ENCODE measurements at places on chromosomes 2 and 18.

- DNase-seq = no peak
Measured at GRCh38 chr2:207327513-207327912, 161.8 kb upstream of the KLF7 start.

DNA sequence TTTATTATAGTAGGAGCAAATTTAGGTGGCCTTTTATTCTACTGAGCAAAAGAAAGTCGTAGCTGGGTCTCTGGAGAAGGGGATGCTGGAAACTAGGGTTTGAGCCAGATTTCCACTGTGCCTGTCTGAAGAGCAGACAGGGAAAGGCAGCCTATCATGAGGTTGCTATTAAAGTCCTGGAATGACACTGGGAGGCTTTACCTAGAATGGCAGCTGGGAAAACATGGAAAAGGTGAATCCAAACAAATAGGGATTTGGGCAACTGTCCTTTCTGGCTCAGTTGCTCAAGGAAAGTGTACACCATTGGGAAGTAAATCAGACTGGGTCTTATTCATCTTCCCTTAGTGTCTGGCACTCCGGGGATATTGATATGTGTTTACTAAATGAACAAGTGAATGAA, 154.6 kb downstream of the MTX2 start:
- no peak for DNase-seq

DNA sequence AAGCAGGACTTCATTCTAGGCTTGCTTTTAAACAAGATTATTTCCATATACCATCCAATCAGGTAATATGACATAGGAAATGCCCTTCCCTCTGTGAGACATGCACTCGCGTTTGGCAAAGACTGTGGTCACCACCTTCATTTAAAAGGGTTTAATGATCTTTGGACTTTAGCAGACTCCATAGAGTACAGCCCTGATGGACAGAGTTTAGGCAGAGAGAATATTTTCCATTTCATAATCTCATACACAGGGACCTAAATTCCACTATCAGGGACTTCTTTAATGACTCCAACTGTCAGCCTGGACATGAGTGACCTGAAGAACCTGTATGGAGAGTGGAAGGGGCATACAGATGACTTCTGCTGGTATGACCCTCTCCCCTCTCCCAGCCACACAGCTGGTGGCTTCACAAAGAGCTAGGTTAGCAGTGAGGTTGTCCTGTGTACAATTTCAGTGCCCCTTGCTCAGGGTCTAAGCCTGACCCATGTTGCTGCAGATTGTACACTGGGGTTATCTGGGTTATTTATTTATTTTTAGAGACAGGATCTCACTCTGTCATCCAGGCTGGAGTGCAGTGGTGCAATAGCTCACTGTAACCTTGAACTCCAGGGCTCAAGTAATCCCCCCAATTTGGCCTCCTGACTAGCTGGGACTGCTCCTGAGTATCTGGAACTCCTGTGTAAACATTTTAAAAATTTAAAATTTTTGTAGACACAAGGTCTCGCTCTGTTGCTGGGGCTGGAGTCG, 59.2 kb downstream of the PTPRM start:
- no peak for DNase-seq

DNA sequence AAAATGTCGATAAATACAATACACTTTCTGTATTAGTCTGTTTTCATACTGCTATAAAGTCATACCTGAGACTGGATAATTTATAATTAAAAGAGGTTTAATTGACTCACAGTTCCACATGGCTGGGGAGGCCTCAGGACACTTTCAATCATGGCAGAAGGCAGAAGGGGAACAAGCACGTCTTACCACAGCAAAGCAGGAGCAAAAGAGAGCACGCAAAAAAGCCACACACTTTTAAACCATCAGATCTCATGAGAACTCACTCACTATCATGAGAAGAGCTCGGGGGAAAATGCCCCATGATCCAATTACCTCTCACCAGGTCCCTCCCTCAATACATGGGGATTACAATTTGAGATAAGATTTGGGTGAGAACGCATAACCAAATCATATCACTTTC, 256.7 kb downstream of the ANAPC1 start:
- no peak for DNase-seq

DNA sequence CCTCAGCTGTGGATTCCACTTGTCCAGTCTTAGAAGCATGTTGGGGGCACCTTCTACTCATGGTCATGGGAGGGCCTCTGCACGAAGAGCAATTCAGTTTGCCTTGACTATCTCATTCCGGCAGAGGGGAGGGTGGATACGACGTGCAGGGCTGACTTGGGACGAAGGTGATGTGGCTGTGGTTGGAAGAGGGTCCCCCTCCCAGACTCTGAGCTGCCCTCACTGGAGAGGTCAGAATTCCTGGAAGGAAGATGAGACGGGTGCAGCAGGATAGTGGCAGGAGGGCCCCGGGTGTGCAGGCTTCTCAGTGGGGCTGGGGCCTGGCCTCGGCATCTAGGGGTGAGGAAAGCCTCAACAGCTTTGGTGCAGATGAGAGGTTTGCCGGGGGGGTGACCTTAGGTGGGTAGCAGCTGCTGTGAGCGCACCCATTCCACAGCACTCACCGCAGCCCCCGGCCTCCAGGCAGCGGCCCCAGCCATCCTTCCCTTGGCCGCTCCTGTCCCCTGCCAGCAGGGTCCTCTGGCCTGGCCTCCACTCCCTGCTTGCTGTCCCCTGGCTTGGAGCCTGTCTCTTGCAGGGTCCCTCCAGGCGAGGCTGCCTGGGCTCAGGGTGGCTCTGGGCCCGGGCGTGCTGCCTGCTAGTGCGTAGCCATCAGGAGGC, 3.2 kb downstream of the RNPEPL1 start:
- no peak for DNase-seq

DNA sequence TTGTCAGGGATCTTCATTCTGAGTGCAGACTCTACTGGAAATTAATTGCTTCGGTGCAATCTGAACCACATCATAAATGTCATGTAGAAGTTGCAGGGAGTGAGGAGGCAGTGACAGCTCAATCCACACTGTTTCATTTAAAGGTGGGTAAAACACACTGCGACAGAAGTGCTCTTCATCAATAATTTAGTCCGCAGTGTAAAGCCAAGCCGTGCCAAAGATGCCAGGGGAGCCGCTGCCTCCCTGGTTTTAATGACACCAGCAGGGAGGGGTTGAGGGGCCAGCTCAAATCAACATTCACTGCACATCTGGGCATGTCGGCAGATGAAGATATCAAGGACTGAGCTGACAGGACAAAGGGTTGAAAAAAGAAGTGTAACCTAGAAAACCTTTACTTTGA, 305.7 kb upstream of the VRK2 start:
- DNase-seq = no peak

- no peak for DNase-seq
Measured at GRCh38 chr2:108377815-108378630, at the start of gene SULT1C4. Gene SULT1C4 (plus strand): TSS chr2:108377954. CDS start chr2:108378338, 384 bp downstream.

Data from omental fat pad (tissue), 4 donors.